CD4-positive, alpha-beta T cell treated with Interleukin-4 for 4 hours (primary cell): ENCODE measurements at places on chromosomes 12 and 14.

DNA sequence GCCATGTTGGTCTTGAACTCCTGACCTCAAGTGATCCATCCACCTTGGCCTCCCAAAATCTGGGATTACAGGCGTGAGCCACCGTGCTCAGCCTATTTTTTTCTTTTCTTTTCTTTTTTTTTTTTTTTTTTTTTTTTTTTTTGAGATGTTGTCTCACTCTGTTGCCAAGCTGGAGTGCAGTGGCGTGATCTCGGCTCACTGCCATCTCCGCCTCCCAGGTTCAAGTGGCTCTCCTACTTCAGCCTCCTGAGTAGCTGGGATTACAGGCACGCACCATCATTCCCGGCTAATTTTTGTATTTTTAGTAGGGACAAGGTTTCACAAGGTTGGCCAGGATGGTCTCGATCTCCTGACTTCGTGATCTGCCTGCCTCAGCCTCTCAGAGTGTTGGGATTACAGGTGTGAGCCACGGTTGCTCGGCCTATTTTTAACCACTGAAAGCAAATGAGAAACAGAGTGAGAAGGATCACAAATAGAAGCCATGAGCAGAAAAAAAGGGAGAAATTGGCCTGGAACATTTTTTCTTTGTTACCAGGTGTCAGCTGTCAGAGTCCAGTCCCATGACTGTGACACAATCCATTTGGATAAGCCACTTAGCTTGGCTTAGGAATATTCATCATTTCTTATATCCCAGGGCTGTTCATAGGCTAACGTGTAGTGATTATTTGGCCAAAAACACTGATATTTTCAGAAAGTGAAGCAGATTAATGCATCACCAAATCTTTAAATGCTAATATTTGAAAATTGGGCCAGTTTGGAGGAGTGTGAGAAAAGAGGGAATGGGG lies 7.9 kb upstream of the NFKBIA start:
- no peak for DNase-seq

GRCh38 chr12:68428724-68429501 lies 96.8 kb upstream of the MDM1 start:
- no peak for DNase-seq

- no peak for DNase-seq
These were observed 1348.0 kb downstream of the TMEM121 start for GRCh38 chr14:106874350-106874749.

GRCh38 chr14:65084554-65085505 lies 17.5 kb downstream of the MAX start:
- DNase-seq = no peak

DNA sequence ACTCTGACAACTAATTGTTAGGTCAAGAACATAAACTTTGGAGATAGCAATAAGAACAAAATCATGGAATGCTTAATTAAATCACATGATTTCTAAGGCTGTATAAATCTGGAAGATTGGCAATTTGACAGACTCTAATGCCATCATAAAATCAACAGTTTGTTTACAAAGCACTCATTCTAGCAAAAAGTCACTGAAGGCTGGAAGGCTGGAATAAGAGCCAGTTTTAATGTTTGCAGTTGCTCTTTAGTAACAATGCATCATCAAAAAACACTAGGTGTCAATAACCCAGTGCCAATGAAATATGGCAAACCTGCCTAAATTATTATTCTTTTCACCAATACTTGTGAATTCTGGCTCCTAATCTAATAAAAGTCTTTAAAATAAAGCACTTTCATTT lies 65.0 kb downstream of the NUMB start:
- no peak for DNase-seq

- DNase-seq = peak; percentile 81
These were observed 23.7 kb upstream of the DHRS4 start for GRCh38 chr14:23929822-23930294.

DNA sequence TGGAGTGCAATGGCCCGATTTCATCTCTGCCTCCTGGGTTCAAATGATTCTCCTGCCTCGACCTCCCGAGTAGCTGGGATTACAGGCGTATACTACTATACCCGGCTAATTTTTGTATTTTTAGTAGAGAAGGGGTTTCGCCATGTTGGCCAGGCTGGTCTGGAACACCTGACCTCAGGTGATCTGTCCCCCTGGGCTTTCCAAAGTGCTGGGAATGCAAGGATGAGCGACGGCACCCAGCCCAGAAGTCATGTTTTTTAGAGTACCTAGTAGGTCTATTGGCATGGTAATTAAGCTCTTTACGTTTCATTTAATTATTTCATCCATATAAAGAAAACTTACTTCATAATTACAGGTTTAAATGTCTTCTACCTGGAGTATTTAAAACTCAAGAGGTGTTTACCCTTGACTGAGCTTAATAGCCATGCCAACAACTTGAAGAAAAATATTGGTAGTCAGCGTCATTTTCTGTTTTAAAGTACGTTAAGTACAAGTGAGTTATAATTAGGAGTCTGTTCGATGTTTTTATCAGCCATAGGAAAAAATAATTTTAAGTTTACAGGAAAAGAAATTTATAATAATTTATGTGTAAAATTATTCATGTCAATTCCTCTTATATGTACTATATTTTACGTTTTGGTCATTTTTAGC lies 4.0 kb downstream of the TMPO start:
- no peak for DNase-seq
